ENCODE measurements at places on chromosomes 7 and 10. TPM values are rescaled to one million over a fixed set of nuclear protein-coding genes. Genes with fewer than 3 reads are reported as not detected.

DNA sequence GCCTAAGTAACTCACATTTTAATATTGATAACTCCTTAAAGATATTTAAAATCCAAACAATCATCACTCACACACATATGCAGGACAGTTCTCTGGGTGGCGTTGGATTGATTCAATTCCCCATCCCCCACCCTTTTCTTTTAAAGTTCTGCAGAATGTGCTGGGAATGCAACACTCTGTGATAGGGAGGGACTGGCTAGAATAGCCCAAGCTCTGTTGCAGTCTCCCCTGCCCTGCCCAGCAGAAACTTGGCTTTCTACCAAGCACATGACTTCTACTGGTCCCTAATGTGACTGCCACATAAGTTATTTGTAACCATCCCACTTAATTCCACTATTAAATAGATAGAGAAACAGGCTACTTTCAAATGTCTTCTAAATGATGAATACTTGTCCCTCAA is 55.2 kb downstream of the TWIST1 start:
- H3K27ac ChIP-seq: no peak overlapping the region
- no peak overlapping the region for H3K4me3 ChIP-seq
- no peaks in the 10 kb centered on the region for H3K4me1 ChIP-seq
- DNase-seq: no peak
- H3K27me3 ChIP-seq: no peaks in the 10 kb centered on the region
- no peaks in the 10 kb centered on the region for H3K36me3 ChIP-seq

DNA sequence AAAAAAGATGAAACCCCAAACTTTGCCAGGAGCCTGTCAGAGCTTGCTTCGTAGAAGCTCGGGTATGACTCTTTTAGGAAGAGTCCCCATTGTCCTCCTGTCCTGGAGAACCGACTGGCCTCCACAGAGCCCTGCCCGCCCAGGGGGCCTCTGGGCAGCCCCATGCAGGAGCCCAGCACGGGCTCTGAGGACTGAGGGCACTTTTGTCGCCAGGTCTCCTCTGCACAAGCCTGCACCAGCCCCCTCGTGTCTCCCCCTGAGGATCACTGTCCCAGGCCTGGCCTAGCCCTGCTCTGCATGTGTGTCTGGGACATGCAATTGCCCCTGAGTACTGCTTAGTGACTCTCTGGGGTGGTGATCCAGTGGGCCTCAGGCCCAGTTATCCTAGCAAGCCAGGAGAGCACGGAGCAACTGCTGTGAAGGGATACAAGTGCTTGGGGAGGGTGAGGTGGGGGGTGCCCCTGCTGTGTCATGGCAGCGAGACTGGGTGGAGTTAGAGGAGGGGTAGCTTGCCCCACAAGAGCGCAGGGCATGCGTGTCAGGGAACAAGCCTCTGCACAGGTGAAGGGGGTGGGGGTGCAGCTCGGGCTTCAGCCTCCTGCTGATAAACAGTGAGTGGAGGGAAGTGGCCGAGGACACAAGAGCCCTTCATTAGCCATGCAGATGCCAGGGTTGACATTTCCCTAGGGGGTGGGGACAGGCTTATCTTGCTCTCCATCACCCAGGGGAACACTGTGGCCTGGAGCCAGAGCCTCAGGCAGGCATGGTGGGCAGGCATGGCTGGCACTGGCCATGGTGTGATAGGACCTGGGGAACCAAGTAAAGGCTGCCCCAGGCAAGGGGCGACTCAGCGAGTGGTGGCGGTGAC is 143.4 kb downstream of the C10orf105 start:
- no peaks in the 10 kb centered on the region for H3K4me1 ChIP-seq
- DNase-seq: no peak
- H3K36me3 ChIP-seq: no peaks in the 10 kb centered on the region

GRCh38 chr7:70033226-70033625 is 435.0 kb downstream of the AUTS2 start:
- DNase-seq: no peak
- no peak overlapping the region for H3K4me3 ChIP-seq
- H3K36me3 ChIP-seq: no peaks in the 10 kb centered on the region
- H3K27me3 ChIP-seq: no peaks in the 10 kb centered on the region
- peaks cover 4% of the 10 kb centered on the region for H3K4me1 ChIP-seq

GRCh38 chr10:89373916-89374711 is 3.7 kb upstream of the IFIT1B start:
- DNase-seq: no peak
- no peak overlapping the region for H3K27ac ChIP-seq
- no peaks in the 10 kb centered on the region for H3K36me3 ChIP-seq
- no peak overlapping the region for H3K4me3 ChIP-seq

- H3K4me3 ChIP-seq: no peak overlapping the region
- H3K27ac ChIP-seq: no peak overlapping the region
- peaks cover 4% of the 10 kb centered on the region for H3K36me3 ChIP-seq
- H3K4me1 ChIP-seq: no peaks in the 10 kb centered on the region
These were observed 141.2 kb downstream of the LYZL1 start for GRCh38 chr10:29430101-29430500.

DNA sequence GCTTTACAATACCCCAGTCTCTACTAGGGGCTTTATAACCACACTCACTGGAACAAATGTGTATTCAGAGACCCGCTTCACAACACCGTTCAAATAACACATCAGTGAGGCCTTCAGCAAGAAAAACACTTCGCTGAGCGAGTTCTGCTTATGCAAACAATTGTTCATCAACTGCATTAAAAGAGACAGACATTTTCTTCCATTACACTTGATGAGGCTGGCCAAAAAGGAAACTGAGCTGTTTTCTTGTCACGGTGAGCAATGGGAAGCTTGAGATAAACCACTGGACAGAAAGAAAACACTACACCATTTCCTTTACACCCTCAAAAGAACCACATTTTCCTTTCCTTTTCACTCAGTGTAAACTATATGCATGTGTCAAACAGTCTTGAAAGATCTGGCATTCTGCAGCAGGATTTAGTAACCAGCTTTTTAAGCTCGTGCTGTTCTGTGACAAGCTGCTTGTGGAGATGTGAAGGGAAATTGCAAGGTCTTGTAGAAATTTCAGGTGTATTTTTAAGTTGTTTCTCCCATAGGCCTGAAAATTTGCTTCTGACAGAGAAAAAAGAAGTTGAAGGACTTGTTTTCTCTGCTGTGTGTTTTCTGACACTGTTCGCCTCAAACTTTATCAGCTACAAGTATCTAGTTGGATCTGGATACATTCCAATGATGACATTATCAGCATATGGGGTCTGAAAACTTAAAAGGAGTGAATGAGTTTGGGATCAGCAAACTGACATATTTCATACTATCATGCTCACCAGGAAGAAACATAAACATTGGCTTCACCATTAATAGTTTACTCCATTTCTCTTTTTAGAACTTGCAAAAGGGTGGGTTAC is 693.1 kb downstream of the PARD3 start:
- DNase-seq: no peak
- no peak overlapping the region for H3K4me3 ChIP-seq
- H3K36me3 ChIP-seq: peaks cover 7% of the 10 kb centered on the region
- no peaks in the 10 kb centered on the region for H3K27me3 ChIP-seq
- peaks cover 22% of the 10 kb centered on the region for H3K4me1 ChIP-seq

DNA sequence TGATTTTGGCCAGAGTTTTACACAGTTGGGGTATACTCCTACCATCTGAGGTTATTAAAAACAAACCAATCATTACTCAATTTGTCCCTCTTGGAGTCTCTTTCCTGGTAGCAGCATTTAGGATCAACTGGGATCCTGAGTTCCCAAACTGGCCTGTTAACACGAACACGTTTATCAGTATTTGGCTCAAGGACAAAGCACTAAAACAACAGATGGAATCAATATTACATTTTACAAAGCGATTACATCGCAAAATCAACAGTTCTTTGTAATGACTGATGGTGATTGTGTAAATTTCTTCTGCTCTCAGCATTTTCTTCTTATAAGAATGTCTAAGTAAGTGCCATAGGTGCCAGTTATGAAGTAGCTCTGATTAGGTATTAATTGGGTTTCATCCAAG is 582.9 kb upstream of the ANKRD30A start:
- no peaks in the 10 kb centered on the region for H3K27me3 ChIP-seq
- DNase-seq: no peak
- H3K4me3 ChIP-seq: no peak overlapping the region

DNA sequence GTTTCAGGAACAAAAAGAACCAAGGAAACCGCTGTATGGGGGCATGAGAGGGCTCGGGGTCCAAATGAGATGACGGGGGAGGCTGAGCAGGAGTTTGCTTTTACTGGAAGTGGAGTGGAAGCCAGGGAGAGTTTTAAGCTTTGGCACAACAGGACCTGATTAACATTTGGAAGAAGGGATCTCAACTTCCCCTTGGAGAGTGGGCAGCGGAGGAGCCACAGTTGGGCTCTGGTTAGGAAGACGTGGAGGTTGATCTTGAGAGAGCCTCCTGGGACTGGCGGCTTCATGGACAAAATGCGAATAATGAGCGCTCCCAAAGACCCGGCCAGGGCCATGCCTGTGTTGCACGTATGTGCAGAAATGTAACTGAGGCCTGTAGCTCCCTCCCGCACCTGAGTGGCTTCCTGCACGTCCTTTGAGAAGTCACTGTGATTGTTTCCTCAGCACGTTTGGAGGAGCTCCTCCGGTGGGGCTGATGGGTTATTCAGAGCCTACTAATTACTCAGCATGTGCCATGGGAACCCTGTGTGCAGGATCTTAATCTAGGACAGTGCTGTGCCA is 595.3 kb upstream of the MGMT start:
- H3K4me1 ChIP-seq: no peaks in the 10 kb centered on the region
- no peak for DNase-seq
- no peaks in the 10 kb centered on the region for H3K27me3 ChIP-seq
- H3K4me3 ChIP-seq: no peak overlapping the region
- no peaks in the 10 kb centered on the region for H3K36me3 ChIP-seq
- H3K27ac ChIP-seq: no peak overlapping the region

DNA sequence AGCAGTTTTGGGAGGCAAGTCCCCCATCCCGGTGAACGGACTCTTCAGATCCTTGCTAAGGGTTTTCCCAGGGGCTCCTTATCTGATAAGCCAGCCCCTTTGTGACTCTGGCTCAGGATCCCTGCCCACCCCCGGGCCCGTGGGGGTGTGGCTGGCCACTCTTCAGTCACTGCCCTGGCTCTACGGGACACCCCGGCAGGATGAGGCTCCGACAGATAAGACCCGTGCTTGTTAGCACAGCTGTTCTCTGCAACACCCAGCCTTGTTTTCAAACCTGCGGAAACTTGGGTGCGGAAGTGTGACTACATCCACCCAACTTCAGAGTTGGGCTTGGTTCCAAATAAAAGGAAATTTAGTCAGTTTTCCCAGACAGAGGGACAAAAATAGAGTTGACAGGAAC is 66.7 kb upstream of the PODXL start:
- peaks cover 55% of the 10 kb centered on the region for H3K4me1 ChIP-seq
- DNase-seq: peak; percentile 79
- no peak overlapping the region for H3K4me3 ChIP-seq
- no peaks in the 10 kb centered on the region for H3K36me3 ChIP-seq
- H3K27ac ChIP-seq: peak overlapping the region; percentile 30

DNA sequence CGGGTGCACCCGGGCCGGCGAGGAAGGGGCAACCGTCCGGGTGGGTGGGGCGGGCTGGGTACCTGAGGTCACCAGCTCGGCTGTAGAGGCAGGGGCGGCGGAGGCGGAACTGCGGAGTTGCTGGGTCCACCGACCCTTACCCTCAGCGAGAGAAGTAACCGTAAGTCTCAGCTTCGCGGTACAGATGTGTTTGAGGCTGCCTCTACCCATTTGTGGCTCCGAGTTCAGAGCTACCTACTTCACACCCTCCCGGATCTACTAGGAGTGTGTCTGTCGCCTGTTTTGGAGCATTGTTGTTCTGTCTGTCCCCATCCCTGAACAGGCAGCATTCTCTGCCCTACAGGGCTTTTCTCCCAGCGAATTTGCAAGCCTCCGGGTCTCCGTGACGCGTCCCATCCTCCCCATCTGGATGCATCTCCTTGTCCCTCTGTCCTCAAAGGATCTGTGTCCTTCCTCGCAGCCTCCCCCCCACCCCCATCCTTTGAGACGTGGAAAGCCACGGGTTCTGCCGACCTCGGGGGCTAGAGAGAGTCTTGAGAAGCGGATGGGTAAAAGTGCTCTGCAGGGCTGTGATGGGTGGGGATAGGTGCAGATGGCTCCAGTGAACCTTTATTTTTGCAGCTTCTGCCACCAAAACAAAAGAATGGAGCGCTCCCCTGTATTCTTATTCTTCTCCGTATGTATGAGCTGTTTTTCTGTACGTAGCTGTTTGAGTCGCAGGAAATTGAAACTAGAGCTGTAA is 757 bp downstream of the ANKIB1 start:
- peaks cover 2% of the 10 kb centered on the region for H3K4me1 ChIP-seq
- H3K27me3 ChIP-seq: no peaks in the 10 kb centered on the region
- peaks cover 10% of the 10 kb centered on the region for H3K36me3 ChIP-seq
- H3K27ac ChIP-seq: peak overlapping the region; percentile 71
- H3K4me3 ChIP-seq: peak overlapping the region; percentile 87

- no peak overlapping the region for H3K4me3 ChIP-seq
- no peaks in the 10 kb centered on the region for H3K36me3 ChIP-seq
- no peaks in the 10 kb centered on the region for H3K4me1 ChIP-seq
- DNase-seq: no peak
- H3K27ac ChIP-seq: no peak overlapping the region
- no peaks in the 10 kb centered on the region for H3K27me3 ChIP-seq
These were observed 23.7 kb upstream of the LRRN3 start for GRCh38 chr7:111067251-111067650.

DNA sequence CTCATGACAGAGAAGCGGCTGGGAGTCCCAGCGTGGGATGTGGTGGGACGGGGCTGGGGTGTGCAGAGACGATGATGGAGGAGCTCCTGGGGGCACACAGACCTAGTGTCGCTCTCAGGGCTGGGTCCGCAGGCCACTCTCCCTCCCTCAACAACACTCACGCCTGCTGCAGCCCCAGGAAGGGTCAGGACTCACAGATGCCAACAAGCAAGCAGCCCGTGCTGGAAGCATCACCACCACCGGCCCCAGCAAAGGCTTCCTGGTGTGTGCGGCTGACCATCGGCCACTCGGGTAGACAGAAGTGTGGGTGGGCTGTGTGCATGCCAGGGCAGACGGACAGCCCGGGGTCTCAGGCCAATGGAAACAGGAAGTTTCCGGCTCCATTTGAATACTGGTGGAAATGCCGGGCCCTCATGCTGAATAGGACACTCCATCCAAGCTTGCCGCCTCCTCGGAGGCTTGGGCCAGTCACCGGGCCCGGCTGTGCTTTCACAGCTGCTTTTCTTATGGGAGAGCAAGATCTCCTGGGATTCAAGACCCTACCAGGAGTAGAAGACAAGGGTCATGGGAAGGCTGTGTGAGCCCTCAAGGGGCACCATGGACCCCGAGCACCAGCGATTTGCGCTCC is 178.1 kb downstream of the ELFN1 start:
- no peaks in the 10 kb centered on the region for H3K27me3 ChIP-seq
- H3K4me3 ChIP-seq: no peak overlapping the region
- H3K4me1 ChIP-seq: peaks cover 4% of the 10 kb centered on the region
- H3K36me3 ChIP-seq: no peaks in the 10 kb centered on the region
- no peak overlapping the region for H3K27ac ChIP-seq
- peak; percentile 32 for DNase-seq

Gene LRCH4
- total RNA-seq: 56.0 TPM

Gene TRIP6
- total RNA-seq: 131 TPM
